ENCODE measurements at places on chromosomes 6 and 20. TPM values are rescaled to one million over a fixed set of nuclear protein-coding genes. Genes with fewer than 3 reads are reported as not detected.

DNA sequence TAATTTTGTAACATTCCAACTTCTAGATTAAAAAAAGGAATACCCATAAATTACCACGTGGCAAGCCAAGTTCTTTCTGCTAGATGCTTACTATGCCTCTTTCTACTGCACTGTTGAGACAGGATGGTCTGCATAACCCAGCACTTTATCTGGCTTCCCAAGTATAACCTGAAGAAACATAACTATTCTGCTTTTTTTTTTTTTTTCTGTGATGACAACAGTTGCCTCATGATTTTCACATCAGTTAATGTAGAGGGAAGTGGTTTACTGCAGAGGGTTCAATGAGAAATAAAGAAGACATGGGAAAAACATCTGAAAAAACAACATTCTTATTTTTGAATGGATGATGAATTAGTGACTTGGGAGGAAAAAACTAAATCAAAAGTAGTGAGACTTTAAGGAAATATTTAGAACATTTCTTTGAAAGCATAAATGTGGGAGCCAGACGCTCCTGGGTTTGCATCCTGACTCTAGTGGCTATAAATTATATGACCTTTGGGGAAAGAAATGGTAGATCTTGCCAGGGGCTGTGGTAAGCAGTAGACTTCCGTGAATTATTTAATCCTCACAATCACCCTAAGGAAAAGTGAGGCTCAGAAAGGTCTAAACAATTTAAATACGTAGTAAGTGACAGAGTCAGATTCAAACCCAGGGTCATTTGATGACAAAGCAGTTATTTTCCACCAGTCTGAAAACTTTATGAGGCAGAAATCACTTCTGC lies 230.7 kb downstream of the PHACTR1 start:
- no peak for DNase-seq

- DNase-seq, result no peak
Observed at GRCh38 chr6:47379328-47379727, 69.6 kb upstream of the TNFRSF21 start.

The SIRPB2 gene
- polyA plus RNA-seq, result 1.9 TPM

The TIAM2 gene
- 13.6 TPM for polyA plus RNA-seq

GRCh38 chr20:36572701-36573102 lies 695 bp upstream of the TGIF2 start:
- DNase-seq, result no peak

Data from hindlimb muscle (tissue), 1 donor.